ENCODE measurements at places on chromosomes 2 and 18.

DNA sequence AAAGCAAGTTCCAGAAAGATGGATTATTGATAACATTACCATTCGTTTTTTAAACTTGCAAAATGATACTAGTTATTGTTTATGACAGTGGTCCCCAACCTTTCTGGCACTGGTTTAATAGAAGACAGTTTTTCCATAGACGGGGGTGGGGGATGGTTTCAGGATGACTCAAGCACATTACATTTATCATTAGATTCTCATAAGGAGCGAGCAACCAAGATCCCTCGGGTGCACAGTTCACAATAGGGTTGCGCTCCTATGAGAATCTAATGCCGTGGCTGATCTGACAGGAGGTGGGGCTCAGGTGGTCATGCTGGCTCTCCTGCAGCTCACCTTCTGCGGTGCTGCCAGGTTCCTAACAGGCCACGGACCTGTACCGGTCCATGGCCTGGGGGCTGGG is 86.2 kb downstream of the BCL2 start:
- DNase-seq: no peak

DNA sequence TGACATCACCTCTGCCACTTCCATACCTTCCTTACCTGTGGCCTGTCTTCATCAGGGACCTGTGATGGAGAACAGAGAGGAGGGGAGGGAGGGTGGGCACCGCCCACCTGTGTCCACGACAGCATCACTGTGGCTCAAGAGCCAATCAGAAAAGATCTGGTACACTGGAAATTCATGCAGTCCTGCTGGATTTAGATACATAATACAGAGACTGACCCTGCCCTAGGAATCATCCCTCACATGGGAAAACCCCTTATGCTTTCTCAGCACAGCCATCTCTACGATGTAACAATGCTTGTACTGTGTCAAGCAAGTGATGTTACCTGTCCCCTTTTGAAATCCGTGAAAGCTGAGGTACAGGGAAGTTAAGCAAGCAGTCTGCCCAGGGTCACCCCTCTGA is 145.6 kb upstream of the EPAS1 start:
- DNase-seq: no peak

GRCh38 chr2:212945526-212945925 is 205.9 kb downstream of the IKZF2 start:
- DNase-seq: no peak

DNA sequence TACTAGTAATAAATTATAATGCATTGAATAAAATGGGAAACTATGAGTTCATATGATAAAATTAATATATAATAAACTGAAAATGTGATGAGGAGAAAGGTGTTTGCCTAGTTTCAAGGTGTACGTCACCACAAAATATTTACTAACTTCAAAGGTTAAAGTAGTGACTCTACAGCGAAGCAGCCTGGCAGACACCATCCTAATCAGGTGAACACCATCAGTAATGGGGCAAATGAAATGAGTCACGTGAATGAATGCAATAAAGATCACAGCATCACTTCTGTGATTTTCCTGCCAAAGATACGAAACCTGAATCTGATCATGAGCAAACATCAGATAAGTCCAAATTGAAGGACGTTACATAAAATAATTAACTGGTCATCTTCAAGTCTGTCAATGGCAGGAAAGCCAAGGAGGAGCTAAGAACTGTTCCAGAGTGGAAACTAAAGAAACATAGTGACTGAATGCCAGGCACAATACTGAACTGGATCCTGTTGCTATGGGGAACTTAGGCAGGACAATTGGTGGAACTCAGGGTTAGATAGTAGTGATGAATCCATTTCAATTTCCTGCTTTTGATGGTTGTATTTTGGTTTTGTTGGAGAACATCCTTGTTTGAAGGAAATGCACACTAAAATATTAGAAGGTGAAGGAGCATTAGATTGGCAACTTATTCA is 12.1 kb upstream of the NOSTRIN start:
- DNase-seq: no peak

DNA sequence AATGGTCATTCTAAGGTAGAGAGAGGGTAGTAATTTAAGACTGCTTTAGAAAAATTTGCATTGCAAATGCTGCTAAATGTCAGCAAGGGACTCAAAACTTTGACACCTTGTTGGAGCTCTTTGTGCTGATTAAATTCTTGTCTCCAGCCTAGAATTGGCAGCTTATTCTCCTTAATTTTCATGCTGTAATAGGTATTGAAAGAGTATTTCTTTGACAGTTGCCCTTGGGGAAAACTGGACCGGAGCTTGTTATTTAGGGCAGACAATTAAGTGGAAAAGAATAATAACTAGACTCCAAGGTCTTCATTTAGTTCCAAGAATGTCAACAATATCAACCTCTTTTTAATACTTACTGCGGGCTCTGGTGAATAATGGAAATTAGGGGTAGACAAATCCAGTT is 264.0 kb downstream of the TPGS2 start:
- DNase-seq: no peak

DNA sequence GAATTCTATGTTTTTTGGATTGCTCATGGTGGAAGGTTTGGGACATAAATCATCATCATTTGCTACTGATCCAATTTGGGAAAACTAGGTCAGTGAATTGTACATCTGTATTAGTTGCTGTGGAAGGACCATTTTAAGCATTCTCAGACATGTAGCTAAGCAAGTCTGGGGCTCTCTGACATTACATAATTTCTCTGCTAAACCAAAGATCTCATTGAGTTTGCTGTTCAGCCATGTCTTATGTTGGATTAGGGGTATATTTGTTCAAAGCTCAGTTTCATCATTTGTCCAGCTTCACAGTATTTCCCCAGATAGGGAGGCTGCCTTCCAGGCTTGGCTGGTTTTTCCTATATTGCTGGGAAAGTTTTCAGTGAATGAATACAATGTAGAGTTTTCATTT is 399.7 kb downstream of the MTX2 start:
- DNase-seq: no peak

- no peak for DNase-seq
Measured at GRCh38 chr2:239131521-239131920, 269.3 kb downstream of the HDAC4 start.

GRCh38 chr2:28074137-28074536 is 183.6 kb downstream of the BABAM2 start:
- DNase-seq: no peak

DNA sequence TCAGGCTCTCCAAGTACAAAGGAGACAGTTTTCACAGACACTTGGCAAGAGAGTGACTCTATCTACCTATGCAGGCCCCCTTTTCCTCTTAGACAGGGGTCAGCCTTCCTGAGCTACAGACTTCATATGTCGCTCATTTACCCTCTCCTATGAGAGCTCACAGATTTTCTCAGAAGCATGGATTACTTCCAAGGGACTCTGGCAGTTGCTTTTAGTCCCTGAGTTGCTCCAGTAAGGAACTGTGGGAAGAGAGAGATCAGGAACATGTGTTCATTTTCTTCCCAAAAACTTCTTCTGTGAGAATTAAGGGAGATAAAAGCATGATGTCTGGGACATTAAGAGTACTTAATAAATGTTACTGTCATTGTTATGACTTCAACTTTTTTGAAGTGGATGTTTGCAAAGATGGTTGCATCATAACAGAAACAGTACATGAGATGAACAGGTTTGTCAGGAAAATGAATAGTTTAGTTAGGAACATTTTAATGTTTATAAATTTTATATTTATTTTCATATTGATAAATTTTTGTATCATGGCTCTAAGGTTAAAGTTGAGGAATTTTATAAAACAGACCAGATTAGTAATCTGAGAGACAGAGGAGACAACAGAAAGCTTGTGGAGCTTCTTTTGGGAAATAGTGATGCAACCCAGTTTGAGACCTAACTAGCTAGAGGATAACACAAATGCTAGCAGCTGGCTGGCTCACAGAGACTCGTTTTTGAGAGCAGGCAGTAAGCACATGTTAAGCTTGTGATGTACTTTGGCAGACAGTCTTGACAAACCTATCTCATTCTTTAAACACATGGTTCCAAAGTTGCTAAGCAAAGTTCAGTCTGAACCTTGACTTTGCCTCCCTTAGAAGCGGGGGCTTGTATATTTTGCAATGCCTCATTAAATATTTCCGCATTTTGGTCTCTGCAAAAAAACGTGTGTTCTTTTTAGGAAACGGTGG is 21.7 kb upstream of the UGP2 start:
- DNase-seq: no peak

DNA sequence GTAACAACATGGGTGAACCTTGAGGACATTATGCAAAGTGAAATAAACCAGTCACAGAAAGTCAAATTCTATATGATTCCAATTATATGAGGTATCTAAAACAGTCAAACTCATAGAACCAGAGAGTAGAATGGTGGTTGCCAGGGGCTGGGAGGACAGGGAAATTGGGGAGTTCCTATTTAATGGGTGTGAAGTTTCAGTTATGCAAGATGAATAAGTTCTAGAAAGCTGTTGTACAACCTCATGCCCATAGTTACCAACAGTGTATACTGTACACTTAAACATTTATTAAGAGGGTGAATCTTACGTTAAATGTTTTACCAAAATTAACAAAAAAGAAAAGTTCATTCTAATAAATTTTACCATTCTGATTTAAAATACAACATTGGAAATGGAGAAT is 92.7 kb upstream of the WDSUB1 start:
- no peak for DNase-seq

GRCh38 chr18:75240433-75240832 is 29.8 kb downstream of the TSHZ1 start:
- no peak for DNase-seq

DNA sequence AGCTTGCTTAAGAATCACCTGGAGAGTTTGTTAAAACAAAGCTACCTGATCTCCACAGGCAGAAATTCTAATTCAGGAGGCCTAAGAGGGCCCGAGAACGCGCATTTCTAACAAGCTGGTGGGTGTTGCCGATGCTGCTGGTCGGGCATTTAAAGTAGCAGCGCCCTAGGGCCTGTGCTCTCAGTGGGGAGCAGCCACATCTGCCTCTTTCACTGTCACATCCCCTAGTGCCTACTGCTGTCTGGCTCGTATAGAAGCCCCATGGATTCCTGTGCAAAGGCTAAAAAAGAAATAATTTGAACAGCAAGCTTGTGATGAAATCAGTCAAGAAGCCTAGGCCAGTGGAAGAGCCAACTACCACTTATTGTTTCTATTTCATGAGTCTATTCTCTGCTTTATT is 126.7 kb upstream of the SMIM21 start:
- no peak for DNase-seq

- DNase-seq: no peak
Measured at GRCh38 chr2:169361706-169362117, 622 bp downstream of the LRP2 start.

DNA sequence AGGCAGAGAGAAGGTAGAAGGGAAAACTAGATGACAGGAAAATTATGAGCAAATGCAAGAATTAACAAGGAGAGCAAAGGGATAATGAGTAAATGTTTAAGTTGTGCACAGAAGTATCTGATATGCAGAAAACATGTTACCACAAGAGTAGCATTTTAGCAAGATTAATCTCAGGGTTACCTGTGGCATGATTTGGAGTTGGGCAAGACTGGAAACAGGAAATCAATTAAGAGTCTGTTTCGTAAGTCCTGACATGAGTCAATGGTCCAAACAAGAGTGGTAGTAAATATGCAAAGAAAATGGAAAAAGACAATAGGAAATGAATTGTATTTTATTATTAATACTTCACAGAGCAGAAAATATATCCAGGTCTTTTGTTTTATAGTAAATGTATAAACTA is 17.3 kb upstream of the MTX2 start:
- no peak for DNase-seq

GRCh38 chr2:132860220-132860619 is 190.2 kb upstream of the LYPD1 start:
- no peak for DNase-seq

DNA sequence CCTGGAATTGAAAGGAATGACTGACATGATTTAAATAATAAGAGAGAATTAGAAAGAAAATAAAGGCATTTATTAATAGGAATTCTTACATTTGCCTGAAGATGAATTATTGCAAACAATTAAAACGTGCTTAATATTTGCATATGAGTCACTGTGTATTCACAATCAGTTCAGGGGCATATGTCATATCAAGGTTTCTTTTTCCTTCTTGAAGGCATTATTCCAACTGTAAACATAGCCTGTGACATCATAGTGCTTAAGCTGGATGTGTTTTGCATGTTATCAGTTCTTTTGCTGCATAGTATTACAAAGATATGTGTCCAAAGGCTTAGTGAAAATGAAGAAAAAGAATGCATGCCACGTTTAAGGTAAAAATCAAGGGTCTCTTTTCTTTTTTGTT is 80.8 kb downstream of the MEIS1 start:
- DNase-seq: no peak

DNA sequence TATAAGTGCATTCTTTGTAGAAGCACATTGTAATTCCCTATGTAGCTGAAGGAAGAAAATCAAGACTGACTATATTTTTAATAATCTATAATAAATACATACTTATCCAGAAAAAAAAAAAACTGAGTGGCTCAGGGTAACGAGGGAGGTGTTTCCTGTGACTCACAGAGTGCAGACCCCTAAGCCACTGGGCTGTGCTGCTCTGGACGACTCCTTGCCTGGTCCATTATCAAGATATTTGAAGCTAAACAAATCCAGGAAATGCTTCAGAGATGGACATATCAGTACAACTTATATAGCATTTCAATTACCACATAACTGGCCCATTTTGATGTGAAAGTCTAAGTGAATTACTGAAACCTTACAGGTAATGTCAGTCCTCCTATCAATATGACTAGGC is 80.6 kb downstream of the PIGN start:
- DNase-seq: no peak

DNA sequence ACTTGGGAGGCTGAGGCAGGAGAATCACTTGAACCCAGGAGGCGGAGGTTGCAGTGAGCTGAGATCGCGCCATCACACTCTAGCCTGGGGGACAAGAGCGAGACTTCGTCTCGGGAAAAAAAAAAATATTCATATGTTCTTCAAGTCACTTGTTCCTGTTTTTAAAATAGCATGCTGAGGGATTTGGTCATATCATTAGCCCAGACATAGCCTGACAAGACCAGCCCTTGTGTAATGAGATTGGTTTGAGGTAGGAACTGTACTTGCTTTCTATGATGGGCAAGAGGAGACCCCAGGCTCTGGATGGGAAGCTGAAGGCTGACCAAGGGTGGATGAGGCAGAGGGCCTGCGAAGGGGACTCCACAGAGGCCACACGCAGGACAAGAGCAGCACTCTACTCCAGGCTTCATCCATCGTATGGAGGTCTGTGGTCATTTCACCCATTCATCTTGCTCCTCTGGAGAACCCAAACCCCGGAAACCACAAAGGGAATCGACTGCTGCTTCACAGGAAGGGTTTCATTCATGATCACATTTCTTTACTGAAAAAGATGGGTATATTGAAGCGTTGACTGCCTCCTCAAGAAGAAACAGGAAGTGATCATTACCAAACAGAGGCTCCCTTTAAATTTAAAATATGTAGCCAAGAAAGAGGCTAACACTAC is 87.1 kb upstream of the ZNF397 start:
- DNase-seq: no peak

DNA sequence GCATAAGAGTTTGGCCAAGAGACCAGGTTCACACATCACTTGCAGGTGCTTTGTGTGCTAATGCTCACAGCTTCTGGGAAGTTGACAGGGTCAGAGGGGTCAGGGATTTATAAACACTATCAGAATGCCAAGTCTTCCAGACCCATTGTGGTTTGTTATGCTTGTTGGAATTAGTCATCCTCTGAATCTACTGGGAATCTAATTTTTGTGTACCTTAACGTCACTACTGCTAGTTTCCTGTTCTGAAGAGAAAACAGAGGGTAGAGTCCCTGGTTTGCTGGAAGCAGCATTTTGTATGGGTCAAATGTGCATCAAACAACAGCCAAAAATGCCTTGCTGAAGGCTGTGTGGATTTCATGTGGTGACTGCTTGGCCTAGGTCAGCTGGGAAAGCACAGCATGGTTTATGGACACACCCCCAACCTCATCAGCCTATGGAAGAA is 33.3 kb downstream of the ANTXR1 start:
- DNase-seq: no peak

GRCh38 chr18:48673456-48673852 is 134.6 kb downstream of the CTIF start:
- DNase-seq: no peak
